Right ventricle myocardium superior (tissue), 1 donor: ENCODE measurements at places on chromosomes 13 and 19. TPM values are rescaled to one million over a fixed set of nuclear protein-coding genes. Genes with fewer than 3 reads are reported as not detected.

Gene KIR3DL1
- total RNA-seq = not detected

- no peak for DNase-seq
Measured at GRCh38 chr19:442085-442484, 18.7 kb downstream of the SHC2 start.

DNA sequence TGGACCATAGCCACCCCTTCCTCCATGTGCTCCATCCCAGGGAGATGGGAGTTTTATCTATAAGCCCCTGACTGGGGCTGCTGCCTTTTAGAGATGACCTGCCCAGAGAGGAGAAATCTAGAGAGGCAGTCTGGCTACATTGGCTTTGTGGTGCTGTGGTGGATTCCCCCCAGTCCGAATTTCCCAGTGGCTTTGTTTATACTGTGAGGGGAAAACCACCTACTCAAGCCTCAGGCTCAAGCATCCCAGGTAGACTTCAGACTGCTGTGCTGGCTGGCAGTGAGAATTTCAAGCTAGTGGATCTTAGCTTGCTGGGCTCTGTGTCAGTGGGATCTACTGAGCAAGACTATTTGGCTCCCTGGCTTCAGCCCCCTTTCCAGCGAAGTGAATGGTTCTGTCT lies 1195.7 kb upstream of the PCDH20 start:
- no peak for DNase-seq

- peak; percentile 50 for DNase-seq
Measured at GRCh38 chr19:44848812-44849447, 2.8 kb downstream of the NECTIN2 start.

GRCh38 chr13:25391932-25392331 lies 20.2 kb downstream of the ATP8A2 start:
- no peak for DNase-seq

DNA sequence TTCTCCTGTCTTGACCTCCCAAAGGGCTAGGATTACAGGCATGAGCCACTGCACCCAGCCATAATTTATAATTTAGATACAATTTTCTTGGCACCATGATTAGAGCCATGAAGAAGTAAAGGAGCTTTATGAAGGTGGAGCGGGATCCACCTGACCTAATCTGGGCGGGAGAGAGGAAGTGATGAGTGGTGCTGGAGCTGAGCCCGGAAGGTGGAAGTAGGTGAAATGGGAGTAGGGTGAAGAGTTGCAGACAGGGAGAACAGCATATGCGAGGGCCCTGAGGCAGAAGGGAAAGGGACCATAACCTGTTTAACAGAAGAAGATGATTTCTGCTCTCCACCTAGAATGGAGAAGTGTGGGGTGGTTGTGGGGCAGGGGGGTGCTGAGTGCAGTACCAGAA lies 4.2 kb downstream of the BLOC1S3 start:
- DNase-seq = no peak

GRCh38 chr19:5292453-5292821 lies 48.2 kb downstream of the PTPRS start:
- peak; percentile 68 for DNase-seq

DNA sequence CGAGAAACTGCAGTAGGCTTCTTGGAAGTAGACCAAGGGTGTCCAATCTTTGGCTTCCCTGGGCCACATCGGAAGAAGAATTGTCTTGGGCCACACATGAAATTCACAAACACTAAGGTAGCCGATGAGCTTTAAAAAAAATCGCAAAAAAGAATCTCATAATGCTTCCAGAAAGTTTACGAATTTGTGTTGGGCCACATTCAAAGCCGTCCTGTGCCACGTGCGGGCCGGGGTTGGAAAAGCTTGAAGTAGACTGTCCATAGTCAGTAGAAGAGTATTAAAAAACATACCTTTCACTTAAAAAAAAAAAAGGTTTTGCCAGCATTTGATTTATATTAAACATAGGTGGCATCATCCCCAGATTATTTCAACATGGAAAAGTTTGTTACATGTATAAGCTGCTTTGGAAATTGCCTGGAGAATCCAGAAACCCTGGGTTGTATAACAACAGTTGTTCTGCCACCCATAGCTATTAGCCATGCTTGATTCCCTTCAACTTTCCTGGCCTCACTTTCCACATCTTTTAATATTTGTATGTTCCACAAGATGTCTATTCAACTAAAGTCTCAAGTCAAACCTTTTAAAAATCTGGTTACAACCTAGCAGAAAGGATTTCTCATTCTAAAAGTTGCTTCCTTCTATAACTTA lies 1.0 kb downstream of the IFT88 start:
- no peak for DNase-seq

DNA sequence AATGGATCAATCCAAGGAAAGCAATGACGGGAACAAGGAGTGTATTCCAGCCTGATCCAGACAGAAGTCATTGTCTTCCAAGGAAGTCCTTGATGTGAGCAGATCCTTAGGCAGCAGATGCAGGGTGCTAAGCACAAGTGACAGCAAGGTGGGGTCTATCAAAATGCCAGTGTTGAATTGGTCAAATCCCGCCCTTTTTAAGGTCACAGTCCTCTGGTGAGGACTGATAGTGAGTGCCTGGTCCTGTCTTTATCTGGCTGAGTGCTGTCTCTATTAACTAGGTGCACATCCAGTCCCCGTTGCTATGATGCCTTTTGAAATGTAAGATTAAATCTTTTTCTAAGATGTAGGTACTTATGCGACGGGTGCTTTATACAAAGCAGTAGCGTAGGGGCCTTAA lies 1.3 kb upstream of the LAMP1 start:
- DNase-seq = no peak

GRCh38 chr13:27055526-27055925 lies 116.1 kb downstream of the USP12 start:
- DNase-seq = no peak
